ENCODE measurements at places on chromosomes 6 and 20.
A peak's percentile ranks its signal among the peaks of the same experiment; 100 is the strongest.

DNA sequence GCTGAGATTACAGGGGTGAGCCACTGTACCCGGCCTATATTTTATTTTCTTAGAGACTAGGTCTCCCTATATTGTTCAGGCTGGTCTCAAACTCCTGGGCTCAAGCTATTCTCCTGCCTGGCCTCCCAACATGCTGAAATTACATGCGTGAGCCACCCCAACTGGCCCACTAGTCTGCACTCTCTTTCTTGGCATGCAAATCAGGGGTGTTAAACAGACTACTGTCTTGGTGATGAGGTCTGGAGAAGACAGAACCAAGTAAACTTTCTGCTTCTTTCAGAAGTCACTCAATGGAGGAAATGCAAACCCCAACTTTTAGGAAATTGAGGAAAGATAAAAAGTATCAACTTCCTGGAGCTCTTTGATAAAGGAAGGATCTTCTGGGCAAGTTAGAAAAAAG, 8.0 kb upstream of the TUBB2B start:
- DNase-seq, result no peak

- no peak for DNase-seq
These were observed 593.8 kb upstream of the NRSN1 start for GRCh38 chr6:23532227-23532626.

GRCh38 chr20:22475662-22476061, 108.7 kb downstream of the FOXA2 start:
- no peak for DNase-seq

DNA sequence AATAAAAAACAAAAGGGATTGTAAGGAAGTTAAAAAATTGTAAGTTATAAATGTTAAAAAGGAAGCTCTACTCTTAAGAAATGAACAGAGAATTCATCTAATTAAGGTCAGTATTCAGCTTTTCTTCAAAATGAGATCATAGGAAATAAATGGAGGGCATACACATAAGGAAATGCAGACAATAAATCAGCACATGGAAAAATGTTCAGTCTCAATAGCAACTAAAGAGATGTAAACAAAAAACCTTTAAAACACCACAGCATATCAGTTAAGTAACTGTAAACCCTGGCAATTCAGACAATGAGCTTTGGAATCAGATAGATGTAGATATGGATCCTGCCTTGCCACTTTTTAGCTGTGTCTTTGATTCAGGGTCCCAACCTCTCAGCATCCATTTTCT, 24.0 kb upstream of the CLIC5 start:
- DNase-seq, result no peak

- DNase-seq, result no peak
These were observed 27.7 kb downstream of the SRPK1 start for GRCh38 chr6:35893246-35893645.

DNA sequence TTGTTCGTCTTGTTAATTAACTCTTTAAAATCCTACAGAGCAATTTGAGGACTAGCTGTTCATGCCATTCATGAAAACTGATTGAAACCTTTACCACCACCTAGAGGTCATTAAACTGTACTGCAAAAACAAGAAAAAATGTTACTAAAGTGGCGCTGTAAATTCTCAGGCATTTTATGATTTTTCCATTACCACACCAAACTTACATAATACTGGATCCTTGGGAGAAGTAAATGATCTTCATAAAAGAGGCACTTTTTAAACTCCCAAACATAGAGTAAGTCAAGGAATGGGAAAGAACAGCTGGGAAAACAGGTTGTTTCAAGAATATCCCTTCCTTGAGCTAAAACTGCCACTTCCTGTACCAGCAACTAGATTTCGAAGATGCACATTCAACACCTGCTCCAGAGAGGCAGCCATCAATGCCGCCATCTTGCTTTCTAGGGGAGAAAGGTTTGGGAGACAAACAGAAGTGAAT, 54.3 kb downstream of the MYLIP start:
- peak; percentile 35 for DNase-seq

DNA sequence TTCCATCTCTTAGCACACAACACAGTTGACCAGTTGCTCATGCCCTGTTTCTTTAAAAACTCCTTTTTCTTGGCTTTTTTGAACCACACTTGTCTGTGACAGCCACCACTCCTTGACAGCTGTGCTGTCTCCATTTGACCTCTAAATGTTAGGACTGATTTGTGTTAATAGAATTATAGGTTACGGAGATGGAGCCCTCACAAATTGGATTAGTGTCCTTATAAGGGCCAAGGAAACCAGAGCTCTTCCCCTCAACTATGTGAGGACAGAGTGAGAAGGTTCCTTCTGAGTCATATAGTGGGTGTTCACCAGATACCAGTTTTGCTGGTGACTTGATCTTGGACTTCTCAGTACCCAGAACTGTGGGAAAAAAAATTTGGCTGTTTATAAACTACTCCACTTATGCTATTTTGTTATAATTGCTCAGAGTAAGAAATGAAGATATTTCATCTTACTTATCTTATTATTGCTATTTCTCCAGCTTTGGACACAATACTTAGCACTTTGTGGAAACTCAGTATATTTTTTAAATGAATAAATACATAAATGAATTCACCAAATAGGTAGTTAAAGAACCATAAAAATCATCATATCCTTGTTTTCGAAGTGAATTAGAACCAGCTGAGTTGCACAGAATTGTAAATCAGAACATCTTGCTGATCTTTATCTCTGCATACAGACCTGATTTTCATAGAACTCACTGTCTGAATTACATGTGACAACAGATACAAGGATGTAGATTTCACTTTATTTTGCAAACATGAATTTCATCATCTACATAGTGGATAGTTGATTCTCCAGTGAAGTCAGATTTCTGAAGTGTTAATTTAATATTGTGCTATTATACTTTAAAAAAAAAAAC, 598.5 kb upstream of the IRAK1BP1 start:
- no peak for DNase-seq

GRCh38 chr6:87558446-87558845, 31.3 kb downstream of the RARS2 start:
- DNase-seq, result no peak

DNA sequence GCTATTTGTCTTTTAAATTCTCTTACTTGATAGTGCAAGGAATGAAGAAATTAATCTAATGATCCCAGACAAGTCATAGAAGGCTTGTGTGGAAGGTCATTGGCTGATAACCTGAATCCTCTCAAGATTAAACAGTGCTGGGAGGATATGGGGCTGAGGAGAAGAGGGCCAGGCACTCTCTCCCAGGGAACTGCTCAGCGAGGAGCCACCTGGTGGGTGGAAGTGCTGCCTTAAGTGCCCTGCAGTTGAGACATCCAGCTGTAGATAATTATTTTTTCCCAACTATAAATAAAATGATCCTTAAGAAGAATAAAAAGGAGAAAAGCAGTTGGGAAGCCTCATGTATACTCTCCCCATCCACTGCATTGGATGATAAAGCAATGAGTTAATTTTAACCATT, 47.9 kb downstream of the BTBD3 start:
- no peak for DNase-seq

DNA sequence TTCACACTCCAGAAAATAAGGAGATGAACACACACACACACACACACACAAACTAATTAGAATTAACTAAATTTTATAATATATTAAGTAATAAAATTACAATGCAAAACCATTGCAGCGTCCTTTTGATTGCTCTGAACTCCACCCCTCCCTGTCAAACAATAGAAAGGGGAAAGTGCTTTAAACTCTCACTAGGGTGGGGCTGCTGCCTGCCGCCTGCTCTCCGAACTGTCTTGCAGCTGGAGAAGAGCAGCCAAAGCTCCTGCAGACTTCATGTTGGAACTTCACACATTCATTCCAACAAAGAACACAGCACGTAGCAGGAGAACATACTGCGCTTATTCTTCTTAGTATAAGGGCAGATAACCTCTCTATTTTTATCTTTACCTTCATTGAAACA, 83.2 kb downstream of the GCLC start:
- no peak for DNase-seq

- no peak for DNase-seq
These were observed 64.4 kb downstream of the EZR start for GRCh38 chr6:158754738-158755137.

GRCh38 chr20:40488401-40488800, 200.6 kb downstream of the MAFB start:
- DNase-seq, result no peak

DNA sequence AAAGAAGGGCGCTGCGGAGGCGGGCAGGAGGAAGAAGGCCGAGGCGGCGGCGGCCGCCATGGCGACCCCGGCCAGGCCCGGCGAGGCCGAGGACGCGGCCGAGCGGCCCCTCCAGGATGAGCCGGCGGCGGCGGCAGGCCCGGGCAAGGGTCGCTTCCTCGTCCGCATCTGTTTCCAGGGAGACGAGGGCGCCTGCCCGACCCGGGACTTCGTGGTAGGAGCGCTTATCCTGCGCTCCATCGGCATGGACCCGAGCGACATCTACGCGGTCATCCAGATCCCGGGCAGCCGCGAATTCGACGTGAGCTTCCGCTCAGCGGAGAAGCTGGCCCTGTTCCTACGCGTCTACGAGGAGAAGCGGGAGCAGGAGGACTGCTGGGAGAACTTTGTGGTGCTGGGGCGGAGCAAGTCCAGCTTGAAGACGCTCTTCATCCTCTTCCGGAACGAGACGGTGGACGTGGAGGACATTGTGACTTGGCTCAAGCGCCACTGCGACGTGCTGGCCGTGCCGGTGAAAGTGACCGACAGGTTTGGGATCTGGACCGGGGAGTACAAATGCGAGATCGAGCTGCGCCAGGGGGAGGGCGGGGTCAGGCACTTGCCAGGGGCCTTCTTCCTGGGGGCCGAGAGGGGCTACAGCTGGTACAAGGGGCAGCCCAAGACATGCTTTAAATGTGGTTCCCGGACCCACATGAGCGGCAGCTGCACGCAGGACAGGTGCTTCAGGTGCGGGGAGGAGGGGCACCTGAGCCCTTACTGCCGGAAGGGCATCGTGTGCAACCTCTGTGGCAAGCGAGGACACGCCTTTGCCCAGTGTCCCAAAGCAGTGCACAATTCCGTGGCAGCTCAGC, 780 bp downstream of the ZCCHC3 start:
- peak; percentile 75 for DNase-seq

DNA sequence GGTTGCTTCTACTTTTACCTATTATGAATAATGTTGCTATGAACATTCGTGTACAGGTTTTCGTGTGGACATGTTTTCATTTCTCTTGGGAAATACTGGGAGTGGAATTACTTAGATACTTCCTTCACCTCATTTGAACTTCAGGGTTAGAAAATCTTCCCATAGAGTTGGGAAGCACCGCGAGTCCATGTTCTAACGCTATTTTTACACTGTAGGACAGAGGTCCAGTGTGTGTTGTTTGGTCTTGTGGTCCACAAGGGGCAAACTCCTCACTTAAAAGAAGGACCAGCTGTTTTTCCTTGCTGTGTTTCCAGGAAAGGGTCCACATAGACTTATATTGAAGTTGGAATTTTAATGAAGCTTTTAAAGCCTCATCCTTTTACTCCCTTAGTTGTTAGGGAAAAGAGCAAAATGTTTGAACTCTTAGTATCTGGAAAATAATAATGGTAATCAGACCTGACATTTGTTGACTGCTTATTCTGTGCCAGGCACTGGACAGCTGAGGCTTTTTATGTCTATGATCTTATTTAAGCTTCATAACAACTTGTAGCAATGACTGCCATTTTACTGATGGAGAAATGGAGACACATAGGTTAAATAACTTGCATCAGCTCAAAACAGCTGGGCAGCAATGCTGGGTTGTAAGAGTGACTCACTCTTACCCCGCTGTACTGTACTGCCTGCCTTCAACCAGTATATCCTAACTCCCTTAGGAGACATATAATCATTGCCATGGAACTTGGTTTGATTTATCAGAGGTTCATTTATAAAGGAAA, 52.0 kb downstream of the CDC5L start:
- DNase-seq, result no peak

GRCh38 chr20:38369389-38369788, 23.1 kb downstream of the LBP start:
- no peak for DNase-seq

GRCh38 chr6:38177882-38178583, 358.5 kb downstream of the ZFAND3 start:
- no peak for DNase-seq

- no peak for DNase-seq
These were observed 44.5 kb upstream of the CLDN20 start for GRCh38 chr6:155219299-155219698.

DNA sequence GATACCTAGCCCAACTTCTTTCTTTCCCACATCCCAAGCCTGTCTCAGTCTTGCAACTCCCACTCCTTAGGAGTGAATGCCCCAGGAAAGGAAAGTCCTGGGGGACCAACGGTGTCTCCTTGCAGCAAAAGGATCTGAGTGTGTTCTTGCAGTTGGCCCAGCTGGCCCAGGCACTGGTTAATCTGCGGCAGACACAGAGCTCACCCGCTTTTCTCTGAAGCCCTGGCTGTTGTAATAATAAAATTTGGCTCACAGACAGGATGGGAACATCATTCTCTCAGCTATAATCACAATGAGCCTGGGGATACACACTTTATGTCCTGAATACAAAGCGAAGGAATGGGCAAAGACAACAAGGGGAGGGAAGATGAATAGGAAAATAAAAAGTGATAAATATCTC, 287.0 kb upstream of the PRND start:
- DNase-seq, result no peak

DNA sequence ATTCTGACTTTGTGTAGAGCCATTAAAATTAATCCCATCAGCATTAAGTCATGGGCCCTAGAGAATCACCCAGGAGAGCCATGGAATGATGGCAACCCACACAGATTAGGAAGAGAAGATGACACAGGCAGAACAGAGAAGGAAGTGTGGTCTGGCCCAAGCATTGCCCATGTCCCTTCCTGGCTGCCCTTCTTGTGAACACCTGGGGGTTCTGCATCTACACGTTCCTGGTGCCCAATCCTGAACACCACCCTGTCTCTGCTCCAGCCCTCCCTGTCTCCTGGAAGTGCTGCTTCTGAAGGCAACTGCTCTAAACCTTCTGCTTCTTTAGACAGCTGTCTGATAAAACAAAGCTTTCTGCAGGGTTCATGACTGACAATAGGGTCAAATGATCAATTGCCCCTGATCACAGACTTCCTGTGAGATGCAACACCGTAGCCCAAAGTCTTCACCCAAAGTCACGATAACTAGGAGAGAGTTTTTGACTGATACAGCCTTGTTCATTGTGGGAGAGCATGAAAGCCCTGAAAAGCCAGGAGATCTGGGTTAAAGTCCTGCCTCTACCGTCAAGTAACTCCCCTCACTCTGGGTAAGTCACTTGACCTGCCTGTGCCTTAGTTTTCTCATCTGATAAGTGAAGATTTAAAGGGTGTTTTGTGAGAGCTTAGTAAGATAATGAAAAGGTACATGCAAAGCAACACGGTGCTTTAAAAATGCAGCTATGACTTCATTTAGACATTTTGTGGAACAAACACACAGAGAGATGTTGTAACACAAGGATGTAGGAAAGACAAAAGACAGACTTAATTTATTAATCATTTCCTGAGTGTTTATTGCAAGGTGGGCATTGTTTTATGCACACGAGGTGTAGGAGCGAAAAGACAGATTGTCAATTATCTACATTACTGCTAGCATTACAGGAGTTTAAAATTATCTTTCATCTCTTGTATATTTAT, 291.2 kb upstream of the STXBP5 start:
- DNase-seq, result no peak

DNA sequence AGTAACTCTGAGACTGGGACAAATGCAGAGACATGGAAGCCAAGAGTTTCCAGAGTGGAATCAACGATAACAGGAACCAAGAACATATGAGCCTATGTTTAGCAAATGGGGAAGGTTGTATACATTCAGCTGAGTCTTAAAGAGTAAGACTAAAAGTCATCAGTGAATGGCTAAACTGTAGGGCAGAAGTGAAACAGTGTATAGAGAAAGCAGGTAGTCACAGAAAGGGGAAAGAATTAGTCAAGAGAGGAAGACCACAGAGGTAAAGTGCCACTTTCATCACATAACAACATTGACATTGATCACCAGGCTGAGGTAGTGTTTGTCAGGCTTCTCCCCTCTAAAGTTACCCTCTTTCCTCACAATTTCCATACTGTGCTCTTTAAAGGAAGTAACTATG, 306.5 kb upstream of the SPTLC3 start:
- no peak for DNase-seq

Data from NCI-H1105 (cell line).